Activated CD4-positive, alpha-beta T cell treated with anti-CD3 and anti-CD28 coated beads for 24 hours (primary cell): ENCODE measurements at places on chromosomes 7 and 10.

DNA sequence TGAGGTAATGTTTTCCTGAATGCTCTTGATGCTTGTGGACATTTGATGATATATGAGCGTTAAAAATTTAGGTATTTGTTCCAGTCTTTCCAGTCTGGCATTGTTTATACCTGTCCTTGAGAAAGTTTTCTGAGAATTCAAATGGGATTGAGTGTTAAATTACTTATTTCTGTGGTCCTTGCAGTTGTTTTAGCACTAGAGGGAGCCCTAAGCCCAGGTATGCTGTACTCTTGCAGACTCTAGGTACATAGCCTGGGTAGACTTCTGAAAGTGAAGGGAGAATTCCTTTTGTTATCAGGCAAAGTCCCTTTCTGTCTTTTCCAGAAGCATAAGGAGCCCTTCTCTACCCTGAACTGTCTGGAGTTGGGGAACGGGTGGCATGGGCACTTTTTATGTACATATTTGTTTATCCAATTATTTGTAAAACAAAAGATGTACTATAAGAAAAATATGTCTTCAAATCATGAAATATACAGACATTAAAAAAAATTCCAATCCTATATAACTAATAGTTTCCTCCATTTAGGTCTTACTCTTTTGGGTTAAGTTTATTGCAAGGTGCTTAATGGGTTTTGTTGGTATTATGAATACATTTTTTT lies 262.1 kb downstream of the ATRNL1 start:
- DNase-seq, result no peak

DNA sequence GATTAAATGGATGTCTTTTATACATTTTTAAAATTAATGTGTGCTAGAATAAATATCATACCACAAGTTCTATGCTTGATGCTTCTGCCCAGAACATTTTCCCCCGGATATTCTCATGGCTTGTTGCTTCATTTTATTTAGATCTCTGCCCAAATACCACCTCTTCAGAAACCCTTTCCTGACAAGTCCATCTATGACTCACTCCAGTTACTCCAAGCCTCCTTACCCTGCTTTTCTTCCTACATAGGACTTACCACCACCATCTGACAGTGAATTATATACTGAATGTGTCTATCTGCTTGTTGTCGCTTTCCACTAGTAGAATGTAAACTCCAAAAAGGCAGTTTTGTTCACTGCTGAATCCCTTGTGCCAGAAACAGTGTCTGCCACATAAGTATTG lies 19.1 kb upstream of the ERVW-1 start:
- DNase-seq, result no peak

- DNase-seq, result no peak
These were observed 29.2 kb downstream of the PRKAG2 start for GRCh38 chr7:151847681-151848081.

DNA sequence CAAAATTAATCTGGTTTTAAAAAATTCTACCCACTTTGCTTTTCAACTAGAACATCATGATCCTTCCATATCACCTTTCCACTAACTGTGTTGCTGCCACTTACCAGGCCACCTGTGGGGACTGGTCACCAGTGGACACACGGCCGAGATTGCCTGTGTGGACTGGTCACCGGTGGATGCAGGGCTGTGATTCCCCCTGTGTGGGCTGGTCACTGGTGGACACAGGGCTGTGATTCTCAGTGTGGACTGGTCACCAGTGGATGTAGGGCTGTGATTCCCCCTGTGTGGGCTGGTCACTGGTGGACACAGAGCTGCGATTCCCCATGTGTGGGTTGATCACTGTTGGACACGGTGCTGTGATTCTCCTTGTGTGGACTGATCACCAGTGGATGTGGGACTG lies 27.0 kb downstream of the UPP1 start:
- no peak for DNase-seq

DNA sequence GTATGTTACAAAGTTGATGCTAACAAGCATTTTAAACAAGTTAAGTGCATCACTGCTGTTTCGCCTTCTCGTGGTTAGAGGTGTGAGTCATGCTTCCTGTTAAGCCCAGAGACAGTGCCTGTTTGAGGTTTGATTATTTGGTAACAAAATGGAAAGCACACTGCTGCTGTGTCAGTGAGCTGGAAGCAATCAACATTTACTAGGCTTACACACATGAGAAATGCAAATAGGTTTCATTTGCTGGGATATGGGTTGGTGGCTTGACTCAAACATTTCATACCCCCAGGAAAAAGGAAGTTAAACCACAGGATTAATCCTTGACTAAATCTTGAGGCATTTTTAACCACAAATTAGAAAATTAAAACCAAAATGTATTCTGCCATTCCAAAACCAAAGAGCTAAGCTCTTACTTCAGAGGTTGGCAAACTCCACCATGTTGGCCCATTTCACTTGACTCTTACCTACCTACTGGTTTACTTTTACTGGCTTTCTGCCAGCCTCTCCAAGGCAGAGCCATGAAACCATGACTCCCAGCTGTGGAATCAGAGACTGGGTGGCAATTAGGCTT lies 139.2 kb downstream of the ETV1 start:
- DNase-seq, result peak; percentile 18

DNA sequence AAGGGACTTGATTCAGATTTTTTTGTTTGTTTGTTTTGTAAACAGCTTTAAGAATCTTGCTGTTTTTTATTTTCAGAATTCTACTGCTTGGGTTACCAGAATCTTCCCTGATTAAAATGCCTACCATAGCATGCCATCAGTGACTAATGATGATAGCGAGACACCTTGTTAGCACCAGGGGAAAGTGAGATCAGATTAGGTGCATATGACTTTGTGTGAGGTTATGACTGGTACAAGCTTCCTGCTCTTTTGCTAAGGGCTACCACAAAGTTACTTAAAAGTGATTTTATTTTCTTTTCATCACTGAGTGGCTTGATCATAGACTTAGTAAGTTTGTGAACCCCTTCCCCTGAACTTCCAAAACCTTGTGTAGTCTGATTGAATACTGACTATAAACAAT lies 93.5 kb downstream of the SND1 start:
- no peak for DNase-seq

DNA sequence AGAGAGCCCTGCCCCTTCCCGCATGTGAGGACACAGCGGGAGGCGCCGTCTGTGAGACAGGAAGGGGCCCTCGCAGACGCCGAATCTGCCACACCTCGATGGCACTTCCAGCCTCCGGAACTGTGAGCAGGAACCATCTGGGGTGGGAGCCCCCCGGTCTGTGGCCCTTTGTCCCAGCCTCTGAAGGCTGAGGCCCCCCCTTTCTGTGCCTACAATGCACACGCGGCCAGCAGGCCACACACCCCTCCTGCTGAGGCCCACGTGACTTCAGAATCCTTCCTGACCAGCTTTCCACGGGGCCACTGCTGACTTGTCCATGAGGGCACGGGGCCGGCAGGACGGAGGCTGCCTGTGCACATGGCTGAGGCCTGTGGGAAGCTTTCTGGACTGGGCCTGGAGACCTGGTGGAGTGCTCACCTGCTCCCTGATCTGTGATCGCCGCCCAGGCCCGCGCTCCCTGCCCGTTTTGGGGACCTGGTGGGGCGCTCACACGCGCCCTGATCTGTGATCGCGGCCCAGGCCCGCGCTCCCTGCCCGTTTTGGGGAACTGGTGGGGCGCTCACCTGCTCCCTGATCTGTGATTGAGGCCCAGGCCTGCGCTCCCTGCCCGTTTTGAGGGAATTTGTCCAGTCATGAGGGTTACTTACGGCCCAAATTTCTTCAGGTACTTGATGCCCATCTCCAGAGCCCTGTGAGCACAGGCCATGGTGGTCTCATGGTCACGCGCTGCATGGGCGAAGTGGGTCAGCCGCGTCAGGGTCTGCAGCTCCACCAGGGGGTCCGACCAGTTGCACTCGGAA lies 34.3 kb downstream of the CFAP46 start:
- DNase-seq, result no peak

DNA sequence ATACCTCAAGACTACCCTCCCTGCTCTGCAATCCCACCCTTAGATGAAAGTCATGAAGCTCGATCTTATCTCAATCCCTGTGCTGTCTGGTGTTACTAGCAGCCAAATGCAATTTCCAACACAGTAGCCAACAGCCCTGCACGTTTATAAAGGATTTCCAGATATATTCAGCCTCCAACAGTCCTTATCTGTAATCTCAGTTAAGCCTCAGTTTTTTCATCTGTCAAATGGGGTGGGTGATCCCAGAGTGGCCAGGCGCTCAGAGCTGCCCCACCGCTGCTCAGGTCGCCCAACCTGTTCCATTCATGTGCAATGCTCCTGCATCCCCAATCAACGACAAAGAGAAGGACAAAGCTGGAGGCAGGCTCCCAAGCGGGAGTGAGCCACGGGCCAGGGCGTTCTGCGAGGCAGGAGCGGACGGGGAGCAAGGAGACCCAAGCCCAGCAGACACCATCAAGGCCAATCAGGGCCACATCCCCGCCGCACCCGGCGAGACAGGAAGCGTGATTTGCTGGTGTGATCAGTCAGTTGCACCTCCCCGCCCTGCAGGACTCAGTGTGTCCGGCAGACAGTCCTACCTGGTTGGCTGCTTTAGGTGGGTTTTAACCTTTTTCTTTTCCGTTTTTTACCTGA lies 19.7 kb downstream of the PDGFA start:
- no peak for DNase-seq

GRCh38 chr10:14383266-14383665 lies 52.5 kb upstream of the FRMD4A start:
- no peak for DNase-seq

DNA sequence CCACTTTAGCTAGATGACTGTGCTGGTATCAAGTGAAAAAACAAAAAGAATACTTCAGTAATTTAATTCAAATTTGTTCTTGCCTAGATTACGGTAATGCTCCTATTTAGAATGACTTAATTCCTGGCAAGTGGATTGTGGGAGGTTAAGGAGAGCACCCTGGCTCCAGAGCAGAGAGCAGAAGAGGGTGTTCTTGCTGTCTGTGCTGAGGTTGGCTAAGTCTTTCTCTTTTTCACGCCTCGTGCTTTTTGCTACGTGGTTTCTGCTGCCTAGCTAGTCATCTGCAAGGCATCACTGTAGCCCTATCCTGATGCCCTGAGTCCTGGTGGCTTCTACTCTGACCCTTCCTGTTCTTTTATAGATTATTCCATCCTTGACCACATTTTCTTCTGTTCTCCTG lies 101.4 kb downstream of the INSYN2A start:
- no peak for DNase-seq

DNA sequence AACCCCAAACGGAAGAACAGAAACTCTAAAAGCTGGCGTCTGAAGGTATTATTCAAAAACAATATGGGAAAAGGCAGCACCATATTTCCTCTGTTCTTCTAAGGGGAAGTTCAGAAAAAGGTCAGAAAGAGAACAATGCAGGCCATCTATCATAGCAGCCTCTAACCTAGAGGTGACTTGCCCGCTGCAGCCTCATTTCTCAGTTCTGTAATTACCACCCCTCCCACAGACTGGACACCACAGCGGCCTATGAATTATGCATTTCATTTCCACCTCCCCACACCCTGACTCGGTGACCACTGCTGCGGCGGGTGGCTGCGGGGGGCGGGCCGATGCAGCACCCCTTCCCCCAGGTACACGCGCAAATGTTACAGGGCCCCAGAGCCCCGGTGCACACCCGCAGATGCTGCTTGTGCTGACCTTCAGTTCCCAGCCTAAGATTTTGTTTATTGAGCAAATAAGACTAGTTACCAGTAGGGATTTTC lies 125.5 kb downstream of the CLEC2L start:
- DNase-seq, result no peak

- DNase-seq, result no peak
These were observed 14.8 kb upstream of the FLNC start for GRCh38 chr7:128815289-128815942.

DNA sequence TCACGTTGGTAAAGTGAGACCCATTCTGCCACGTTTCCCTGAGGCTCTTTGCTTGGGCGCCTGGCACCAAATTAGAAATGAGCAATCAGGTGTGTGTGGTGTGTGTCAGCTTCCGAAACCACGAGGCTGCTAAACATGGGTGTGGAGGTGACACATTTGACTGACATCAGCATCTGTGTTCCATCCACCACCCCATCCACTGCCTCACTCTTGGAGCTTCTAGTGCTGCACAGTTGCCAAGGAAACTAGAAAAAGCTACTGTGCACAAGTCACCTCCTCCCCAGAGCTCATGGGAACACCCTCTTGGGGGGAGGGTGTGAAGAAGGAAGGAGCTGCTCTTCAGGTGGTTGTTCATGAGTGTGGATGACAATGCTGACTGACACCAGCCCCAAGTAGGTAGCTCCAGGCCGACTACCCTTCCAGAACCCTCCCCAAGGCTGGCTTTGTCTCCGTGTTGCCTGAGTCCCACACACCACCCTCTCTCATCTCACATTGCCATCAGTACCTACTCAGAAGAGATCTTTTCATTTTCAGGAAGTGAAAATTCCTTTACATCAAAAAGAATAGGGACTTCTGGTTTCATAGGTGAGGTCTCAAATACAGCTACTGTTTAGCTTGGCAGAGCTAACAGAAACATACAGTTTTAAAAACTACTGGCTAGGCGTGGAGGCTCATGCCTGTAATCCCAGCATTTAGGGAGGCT lies 152.2 kb downstream of the TMEM178B start:
- DNase-seq, result no peak

- DNase-seq, result no peak
These were observed 26.4 kb downstream of the BBS9 start for GRCh38 chr7:33155811-33156210.

GRCh38 chr10:44024356-44025116 lies 360.4 kb downstream of the CXCL12 start:
- no peak for DNase-seq

- no peak for DNase-seq
These were observed 121.8 kb downstream of the CD36 start for GRCh38 chr7:80760292-80760691.

DNA sequence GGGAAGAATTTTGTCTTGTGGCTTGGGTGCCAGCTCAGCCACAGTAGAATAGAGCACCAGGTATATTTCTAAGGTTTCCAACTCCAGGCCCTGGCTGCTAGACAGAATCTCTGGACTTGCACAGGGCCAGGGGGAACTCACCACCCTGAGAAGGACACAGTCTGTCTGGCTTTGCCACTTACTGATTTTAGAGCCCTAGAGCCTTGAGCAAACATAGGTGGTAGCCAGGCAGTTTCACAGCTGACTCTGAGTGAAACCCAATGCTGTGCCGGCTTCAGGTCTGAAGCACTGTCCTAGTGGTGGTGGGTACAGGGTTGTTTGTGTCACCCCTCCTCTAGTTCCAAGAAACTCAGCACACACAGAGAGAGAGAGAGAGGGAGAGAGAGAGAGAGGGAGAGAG lies 81.6 kb downstream of the TES start:
- no peak for DNase-seq

- no peak for DNase-seq
These were observed 24.7 kb downstream of the MMRN2 start for GRCh38 chr10:86932674-86933073.

DNA sequence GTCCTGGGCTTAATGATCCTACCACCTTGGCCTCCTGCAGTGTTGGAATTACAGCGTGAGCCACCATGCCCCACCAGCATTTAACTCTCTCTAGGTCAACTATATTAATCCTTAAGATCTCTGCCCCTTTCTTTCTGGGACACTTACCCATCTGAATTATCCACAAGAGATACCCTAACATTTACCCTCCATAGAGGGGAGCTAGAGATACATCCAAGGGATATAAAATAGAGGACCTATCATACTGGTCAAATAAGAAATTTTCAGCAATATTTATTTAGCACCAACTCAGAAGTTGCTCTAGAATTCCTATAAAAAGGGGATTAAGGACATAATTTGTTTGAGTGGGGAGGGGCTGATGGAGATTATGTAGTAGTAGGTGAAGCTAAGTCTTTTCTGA lies 96.5 kb downstream of the OTUD1 start:
- no peak for DNase-seq

- DNase-seq, result no peak
These were observed 35.2 kb downstream of the ZNF487 start for GRCh38 chr10:43471935-43472720.
